Retina (tissue), 1 donor: ENCODE measurements at places on chromosomes 7 and 10.

- DNase-seq, result no peak
Measured at GRCh38 chr7:31778296-31778695, 91.3 kb downstream of the PPP1R17 start.

- no peak for DNase-seq
Measured at GRCh38 chr10:97117372-97117771, 68.4 kb downstream of the SLIT1 start.

DNA sequence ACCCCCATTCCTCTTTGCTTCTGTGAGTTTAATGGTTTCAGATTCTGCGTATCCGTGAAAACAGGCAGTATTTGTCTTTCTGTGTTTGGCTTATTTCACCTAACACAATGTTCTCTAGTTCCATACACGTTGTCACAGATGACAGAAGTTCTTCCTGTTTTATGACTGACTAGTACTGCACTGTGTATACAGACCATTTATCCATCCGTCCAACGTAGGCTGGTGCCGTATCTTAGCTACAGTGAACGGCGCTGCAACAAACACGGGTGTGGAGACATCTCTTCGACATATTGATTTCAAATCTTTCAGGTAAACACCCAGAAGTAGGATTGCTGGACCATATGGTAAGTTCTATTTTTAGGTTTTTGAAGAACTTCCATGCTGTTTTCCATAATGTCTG, 181.7 kb downstream of the PARD3 start:
- DNase-seq, result no peak

DNA sequence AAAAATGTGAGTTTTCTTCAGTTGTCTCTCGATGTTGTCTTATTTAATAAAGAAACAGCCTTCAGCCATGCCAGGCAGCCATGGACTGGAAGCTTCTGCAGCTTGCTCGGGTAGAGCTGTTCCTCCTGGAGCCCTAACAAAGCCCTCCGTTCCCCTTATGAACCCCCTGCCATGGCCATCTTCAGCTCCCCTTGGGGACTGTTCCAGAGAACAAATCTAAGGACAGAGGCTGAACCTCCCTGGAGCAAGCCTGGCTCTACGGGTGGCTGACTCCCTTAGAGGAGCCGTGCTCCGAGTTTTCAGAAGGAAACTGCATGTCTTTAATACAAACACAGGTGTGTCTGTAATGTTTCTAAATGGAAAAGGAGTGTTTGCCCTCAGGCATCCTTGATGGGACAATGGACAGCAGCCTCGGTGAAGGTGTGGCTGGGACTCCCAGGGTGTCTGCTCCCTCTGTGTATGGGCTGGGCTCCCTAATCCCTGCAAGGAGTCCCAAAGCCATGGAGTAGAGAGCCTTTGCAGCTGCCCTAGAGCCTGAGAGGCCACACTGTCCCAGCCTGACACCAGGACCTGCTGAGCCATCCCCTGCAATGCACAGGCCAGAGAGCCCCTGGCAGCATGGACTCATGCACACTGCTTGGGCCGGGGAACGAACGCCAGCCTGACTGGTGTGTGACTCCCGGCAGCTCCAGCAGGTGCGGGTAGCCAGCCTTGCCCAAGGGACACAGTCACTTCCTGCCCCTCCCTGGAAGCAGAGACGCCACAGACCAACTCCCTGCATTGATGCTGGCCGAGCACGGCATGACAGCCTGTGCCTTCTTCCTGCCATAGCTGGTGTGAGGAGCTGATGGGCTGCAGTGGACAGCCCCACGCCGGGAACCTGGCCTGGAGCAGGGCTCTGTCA, 381.8 kb downstream of the TCERG1L start:
- DNase-seq, result no peak

GRCh38 chr10:118669020-118669791, 73.8 kb upstream of the PRLHR start:
- DNase-seq, result peak; percentile 55

DNA sequence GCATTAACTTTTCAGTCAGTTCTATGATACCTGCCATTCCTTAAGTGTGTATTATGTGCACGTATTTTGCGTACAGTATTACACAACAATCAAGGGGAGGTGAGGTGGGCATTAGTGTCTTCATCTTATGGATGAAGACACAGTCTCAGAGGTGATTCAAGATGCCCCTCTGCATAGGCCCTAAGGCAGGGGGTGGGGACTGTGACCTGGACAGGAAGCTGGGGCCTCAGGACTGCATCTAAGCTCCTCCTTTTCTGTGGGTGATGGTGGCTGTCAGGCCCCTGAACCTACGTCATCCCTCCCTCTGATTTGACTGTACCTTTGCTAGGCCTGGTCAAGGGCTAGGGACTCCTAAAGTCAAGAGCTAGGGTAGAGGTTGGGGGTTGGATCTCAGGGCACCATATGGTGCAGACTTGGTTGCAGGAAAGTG, 38.9 kb downstream of the HK1 start:
- DNase-seq, result no peak

DNA sequence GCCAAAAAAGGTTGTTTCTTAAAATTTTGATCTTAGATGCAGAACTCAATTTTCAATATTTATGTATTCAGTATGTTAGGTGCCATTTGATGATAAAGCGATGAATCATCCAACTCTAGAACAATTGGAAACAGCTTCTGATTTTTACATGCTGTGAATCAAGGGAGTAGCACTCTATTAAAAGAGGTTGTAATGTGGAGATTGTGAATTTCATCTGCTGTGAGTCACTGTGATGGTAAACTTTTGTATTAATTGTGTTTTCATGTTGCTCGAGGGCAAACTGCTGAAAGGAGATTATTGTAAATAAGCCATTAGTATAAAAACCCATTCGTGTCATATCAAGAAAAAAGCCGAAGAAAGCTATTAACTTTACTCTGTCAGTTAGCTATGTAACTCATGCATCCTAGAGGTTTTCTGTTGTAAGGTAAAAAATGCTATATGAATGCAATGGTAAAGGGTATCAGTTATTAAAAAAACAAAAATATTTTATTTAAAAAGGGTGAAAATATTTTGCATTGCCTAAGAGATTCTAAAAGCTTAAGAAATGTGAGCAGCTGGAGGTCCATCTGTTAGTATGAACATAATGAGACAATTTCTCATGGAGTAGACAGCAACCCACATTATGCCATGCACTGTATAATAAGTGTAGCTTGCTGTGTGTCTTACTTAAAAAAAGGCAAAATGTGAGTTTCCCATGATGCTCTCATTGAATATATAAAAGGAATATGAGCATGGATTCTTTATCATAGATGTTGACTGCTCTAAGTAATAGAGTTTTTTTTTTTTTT, 511.0 kb upstream of the PCDH15 start:
- DNase-seq, result no peak

GRCh38 chr7:116222501-116222900, 12.2 kb downstream of the TES start:
- DNase-seq, result peak; percentile 28

GRCh38 chr10:792083-792791, 102.8 kb upstream of the DIP2C start:
- no peak for DNase-seq

DNA sequence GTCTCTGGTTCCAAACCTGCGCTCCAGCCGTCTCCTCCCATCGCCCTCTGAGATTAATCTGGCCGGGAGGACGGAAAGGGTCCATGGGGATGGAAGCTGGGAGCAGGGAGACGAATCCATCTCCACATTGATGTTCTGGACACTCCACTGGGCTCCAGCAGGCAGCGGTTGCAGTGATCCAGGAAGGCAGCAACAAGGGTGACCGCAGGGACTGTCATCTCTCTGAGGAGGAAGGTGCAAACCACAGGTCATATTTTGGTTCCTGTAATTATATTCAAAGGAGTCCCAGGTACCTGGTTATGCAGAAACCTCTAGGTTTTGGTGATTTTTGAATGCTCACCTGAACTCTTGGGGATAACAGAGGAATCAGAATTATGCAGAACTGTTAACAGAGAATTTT, 54.8 kb downstream of the EVX1 start:
- no peak for DNase-seq

DNA sequence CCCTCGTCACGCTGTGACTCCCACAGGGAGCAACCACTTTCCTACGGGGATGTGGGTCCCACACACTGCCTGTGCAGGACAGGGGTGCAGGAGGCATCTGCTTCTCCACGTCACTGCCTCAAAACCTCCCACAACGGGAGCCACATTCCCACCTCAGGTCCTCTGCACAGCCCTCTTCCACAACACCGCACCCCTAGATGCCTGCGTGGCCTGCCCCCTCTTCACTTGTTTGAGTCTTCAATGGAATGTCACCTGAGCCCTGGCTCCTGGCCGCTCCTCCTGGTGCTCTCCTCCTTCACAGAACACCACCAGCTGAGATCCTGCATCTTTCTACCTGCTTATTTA, 73.6 kb downstream of the MAD1L1 start:
- DNase-seq, result no peak

GRCh38 chr10:93821051-93821772, 63.5 kb downstream of the LGI1 start:
- DNase-seq, result no peak

GRCh38 chr7:52311886-52312285, 723.5 kb upstream of the POM121L12 start:
- no peak for DNase-seq

DNA sequence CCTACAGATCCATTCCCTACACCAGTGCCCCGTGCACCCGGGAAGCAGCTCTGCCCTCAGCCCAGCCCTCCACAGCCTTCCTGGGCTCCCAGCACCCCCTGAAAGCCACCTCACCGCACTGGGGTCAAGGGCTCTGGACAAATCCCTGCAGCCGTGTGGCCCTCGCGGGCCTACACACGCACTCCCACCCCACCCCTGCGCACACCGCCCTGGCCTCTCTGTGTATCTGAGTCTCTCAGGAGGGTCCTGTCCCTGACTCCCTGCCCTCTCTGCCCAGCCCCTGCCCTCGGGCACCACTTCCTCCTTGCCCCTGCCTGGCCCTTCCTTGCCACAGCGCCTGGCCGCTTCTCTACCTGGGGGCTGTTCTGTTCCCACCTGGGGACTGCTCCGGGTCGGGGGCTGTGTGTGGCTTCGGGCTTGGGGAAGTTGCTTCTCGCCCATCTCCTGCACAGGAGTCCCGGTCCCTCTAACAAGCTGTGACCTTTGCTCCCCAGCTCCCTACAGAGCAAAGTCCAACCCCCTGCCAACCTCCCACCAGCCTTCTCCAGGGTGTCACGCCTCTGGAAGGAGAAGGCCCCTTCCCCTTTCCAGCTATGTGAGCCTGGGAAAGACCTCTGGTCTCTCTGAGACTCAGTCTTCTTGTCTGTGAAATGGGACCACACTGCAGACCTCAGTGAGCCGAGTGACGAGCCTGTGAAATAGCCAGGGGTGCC, 1.5 kb downstream of the TMEM184A start:
- DNase-seq, result no peak

DNA sequence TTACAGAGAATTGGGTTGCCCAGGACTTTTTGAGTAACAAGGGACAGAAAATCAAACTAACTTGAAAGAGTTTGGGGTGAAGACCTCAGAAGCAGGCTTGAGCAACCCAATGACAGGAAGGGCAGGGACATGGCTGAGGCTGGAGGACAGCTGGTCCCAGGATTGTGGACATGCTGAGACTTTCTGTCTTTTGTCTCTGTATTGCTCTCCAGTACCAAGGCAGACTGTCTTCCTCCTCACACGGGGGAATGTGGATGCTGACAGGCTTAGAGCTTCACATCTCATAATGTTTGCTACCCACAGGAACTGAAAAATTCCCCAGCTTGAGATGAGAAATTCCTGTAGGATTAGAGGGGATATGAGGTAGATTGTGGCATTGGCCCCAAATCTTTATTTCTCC, 229.6 kb downstream of the PHF14 start:
- DNase-seq, result no peak

DNA sequence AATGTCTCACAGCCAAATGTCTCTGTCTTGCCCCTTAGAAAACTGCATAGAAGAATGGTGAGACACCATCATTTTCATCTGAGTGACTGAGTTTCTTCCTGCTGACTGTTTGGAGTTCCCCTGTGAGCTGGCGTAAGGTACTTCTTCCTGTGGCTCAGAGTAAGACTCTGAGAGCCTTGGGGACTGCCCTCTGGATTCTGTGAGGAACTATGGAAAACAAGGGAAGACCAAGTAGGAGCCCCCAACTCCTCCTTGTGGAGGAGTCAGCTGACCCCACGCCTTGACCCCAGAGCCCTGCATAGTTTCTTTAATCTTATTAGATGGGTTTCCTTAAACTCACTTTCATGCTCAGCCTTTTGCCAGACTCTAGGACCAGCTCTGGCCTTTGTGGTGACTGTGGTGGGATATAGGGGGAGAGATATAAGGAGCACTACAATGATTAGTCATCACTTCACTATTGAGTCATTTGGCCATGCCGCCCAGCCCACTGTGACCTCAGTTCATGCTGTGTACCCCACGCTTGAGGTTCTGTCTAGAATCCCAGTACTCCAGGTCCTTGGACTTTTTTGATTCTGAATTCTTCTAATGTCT, 51.8 kb upstream of the FAM133B start:
- no peak for DNase-seq

GRCh38 chr7:47685151-47685550, 103.2 kb upstream of the TNS3 start:
- DNase-seq, result no peak

DNA sequence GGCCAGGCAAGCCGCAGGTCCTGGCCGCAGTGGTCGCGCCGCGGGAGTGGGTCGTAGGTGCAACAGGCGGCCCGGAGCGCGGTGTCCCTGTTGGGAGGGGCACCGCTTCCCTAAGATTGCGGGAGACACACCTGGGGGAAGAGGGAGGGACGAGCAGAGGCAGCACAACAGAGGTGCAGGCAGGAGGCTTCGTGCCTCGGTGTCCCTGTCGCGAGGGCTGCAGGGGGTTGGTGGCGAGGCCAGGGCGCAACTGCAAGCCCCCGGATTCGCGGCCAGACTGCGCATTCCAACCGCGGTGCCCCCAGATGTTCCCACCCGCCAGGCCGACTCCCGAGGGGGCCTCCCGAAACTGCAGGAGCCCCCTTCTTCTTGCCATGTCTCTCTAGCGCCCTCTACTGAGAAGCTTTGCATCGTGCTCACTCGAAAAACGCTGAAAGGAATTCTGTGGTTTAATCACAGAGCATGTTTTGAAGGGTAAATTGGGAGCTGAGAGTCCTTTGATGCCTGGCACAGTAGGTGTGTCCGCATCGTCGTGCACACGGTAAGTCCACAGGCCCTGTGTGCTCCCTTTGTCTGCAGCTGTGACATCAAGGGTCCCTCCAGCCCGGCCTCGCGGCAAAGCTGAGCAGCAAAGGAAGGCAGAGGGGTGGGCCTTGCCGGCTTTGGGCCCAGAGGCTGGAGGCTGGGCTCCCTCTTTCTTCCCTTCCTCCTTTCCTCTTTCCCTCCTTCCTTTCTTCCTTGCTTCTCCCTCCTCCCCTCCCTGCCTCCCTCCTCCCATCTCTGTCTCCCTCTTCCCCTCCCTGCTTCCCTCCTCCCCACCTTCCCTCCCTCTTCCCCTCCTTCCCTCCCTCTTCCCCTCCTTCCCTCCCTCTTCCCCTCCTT, 6.2 kb upstream of the MBL2 start:
- peak; percentile 83 for DNase-seq

DNA sequence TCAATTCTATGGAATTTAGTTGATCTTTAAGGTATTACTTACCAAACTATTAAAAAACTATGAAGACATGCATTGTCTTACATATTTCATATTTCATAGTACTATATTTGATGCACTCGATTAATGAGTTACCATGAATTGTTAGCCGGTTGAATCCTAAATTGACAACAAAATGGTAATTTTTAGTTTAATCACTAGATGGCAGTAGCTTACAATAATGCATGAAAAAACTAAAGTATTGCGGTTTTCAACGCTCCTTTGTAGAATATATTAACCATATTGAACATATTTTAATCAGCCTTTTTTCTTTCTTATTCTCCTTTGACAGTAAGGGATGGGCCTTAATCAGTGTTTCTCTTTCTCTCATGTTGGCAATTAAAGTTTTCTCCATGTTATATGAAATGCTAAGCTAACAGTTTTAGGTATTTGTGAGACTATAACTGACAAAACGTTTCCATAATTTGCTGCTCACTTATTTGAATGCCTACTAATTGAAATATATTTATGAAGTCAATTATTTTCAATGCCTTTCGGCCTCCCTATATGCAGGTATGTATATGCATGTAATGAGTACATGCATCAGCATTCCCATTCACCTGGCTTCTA, 48.5 kb upstream of the ARL4A start:
- DNase-seq, result peak; percentile 23
